Thymus (tissue), 14 donors: ENCODE measurements at places on chromosomes 5 and 9.

- DNase-seq, result no peak
These were observed 5.5 kb downstream of the ANGPTL2 start for GRCh38 chr9:127116957-127117356.

DNA sequence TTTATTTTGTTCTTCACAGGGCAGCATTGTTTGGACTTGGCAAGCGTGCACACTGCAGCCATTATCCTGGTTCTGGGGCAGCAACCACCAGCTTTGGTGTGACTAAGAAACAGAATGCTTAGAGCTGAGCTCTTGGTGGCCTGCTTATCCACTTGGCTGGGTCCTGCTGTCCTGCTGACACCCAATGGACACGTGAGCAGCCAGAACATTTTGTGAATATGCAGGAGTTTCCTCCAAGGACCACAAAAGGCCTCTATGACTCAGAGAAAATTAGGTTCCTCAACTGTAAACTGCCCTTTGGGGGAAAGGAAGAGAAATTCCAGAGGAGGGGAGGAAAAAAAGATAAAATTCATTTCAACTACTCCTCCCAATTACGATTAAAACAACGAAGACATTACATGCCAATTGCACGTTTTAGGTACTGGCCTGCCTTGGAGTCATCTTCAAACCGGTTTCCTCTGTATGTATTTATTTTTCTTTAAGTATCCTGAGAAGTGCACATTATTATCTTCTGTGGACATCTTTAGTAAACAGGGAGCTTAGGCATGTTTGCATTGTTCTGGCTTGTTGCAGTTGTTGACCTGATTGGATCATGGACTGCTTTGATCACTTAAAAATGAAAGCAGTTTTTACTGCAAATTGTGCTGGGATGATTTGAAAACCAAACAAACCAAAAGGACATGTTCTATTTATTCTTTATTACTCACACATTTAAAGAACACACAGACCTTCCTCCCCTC, 82.3 kb upstream of the TLE4 start:
- DNase-seq, result no peak

DNA sequence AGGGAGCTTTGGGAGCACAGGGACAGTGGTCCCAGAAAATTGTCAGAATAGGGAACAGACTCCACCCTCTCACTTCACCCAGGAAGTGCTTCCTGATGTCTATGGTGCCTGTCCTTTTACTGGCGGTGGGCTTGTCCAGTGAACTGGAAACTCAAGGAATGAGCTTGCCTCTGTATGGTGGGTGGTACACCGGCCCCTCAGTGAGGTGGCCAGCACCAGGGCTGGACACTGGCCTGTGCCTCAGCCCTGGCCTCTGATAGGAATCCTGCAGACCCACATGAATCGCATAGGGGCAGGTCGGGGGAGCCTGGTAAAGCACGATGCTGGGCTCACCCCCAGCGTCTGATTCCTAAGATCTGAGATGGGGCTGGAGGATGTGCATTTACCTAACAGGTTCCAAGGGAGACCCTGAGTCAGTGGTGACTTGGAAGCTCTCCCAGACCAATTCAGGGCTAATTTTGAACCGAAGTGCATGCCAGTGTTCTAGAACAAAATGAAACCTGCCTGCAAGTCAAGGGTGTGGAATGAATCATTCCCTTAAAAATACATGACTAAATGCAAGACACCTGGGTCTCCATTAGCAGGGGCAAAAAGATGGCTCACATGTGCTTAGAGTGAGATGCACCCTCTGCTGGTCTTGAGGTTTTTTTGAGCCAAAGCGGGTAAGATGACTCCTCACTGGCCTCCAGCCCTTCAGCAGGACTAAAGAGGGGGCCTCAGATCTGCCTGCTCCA, 178.3 kb downstream of the HSPA4 start:
- no peak for DNase-seq

DNA sequence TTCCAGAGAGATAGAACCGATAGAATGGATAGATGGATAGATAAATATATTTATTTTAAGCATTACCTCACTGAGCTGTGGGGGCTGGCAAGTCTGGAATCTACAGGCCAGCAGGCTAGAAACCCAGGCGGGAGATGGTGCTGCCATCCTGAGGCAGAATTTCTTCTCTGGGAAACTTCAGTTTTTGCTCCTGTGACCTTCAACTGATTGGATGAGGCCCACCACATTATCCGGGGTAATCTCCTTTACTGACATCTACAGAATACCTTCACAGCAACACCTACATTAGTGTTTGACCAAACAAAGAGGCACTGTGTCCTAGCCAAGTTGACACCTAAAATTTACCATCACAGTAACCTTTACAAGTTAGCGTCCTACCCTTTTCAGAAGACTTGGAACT, 29.2 kb upstream of the TENT4A start:
- no peak for DNase-seq

DNA sequence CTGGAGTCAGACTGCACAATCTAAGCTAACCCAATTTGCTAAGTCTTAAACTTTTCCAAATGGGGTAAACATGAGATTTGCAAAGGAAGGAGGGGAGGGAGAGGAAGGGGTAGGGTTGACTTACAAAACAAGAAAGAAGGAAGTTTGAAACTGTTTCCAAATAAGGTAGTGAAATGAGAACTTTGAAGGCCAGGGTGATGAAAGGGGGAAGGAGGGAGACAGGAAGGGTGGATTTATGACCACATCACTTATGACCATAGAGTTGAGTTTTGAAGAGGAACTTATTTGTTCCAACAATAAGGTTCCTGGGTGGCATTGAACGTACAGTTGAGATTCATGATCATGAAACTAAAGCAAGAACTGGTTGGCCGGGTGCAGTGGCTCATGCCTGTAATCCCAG, 72.5 kb upstream of the DAPK1 start:
- DNase-seq, result no peak

GRCh38 chr9:131366761-131367401, 27.0 kb upstream of the PRRC2B start:
- no peak for DNase-seq

- DNase-seq, result no peak
These were observed 18.9 kb downstream of the SLCO4C1 start for GRCh38 chr5:102277144-102277543.

DNA sequence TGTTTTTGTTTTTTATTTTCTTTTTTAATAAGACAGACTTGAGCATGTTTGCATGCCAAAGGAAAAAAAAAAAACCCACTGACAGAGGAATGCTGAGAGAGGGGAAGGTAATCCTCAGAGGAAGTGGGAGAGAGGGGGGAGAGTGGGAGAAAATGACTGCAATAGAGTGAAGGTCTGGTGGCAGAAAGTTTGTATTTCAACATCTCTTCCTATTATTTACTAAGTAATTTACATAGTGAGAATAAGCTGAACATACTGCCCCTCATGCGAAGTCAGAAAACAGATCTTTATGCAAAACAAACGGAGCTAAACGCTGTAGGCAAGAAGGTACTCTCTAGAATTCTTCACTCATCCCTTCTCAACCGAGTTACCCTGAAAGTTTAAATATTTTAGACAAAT, 45.0 kb downstream of the ELL2 start:
- no peak for DNase-seq

DNA sequence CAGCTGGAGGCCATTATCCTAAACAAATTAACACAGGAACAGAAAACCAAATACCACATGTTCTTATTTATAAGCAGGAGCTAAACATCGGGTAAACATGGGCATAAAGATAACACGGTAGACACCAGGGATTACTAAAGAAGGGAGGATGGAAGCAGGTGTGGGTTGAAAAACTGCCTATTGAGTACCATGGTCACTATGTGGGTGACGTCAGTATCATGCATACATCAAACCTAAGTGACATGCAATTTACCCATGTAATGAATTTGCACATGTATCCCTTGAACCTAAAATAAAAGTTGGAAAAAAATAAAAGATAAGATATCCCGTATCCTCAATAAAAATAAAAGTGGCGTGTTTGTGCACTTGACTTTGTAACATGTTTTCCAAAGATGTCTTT, 88.8 kb downstream of the DOCK8 start:
- no peak for DNase-seq
